CD4-positive, alpha-beta T cell treated with Interleukin-12 subunit alpha and Interleukin-12 subunit beta, for 1 hour (primary cell): ENCODE measurements at places on chromosomes 7 and 10.
A peak's percentile ranks its signal among the peaks of the same experiment; 100 is the strongest.

DNA sequence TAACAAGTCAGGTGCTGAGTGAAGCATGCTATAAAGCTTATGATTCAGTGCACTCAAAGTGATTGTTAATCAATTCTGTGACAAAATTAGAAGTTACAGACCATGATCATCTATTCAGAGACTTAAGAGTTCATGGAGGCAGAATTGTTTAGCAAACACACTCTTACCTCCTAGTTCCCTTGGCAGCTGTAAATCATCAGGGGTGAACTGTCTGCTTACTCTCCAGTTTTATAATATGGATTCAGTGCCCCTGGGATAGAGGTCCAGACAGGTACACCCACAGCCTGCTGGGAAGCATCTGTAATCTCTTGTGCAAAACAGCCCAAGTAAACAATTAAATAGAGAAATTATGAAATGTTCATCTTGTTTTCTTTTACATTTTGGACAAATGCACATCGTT, 835.0 kb upstream of the COBL start:
- DNase-seq: no peak

- DNase-seq: peak; percentile 79
Measured at GRCh38 chr10:100562008-100562672, 26.4 kb downstream of the HIF1AN start.

DNA sequence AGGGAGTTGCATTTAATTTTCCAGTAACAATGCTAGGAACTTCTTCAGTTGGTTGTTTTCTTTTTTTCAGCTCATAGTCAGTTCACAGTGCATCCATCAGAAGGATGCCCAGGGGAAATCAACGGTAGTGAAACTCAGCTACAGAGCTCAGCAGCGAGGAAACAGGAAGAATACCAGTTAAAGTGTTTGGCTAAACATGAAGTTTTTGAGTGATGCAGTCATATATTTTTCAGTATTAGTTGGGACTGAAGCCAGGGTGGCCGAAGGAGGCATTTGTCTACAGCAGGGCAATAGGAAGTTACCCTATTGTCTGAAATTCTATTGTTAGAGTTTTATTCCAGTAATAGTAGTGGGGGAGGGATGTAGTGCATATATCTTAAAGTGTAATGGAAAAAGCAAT, 45.3 kb upstream of the MALRD1 start:
- no peak for DNase-seq

- DNase-seq: no peak
Measured at GRCh38 chr10:79390551-79391229, 43.4 kb downstream of the PPIF start.

GRCh38 chr7:92834507-92835260, 1.7 kb downstream of the CDK6 start:
- peak; percentile 11 for DNase-seq

DNA sequence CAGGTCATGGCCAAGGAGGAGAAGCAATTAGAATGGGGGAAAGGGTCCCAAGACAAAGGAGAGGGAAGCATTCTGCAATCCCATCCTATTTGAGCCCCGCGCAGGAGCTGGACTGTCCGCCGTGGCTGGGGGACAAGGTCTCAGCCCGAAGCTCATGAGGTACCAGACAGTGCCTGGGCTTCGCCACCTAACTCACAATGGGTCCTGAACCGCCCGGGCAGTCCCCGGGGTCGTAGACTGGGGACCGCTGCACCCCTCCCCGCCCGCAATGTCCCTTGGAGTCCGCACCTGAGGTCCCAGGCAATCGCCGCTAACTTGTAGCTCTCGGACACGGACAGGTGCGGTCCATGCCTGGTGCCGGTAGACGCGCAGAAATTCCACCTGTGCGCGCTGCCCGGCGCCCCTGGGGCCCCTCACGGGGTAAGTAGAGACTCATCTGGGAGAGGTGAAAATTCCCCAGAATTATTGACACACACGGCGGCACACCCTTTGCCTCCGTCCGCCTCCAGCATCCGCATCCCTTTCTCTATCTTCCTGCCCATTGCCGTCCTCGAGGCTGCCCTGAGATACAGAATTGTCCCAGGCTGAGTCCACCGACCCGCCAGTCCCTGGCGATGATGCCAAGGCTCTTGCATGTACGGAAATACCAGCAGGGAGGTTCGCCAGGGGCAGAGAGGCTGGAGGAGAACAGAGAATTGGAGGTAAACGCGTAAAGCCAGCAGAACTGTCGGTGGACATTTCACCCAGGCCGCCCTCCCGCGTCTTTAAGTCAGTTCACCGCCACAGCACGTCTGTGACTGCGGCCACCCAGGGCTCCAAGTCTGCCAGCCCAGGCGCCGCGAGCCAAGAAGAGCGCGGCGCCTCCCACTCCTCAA, 1.8 kb downstream of the CHRM2 start:
- DNase-seq: no peak

GRCh38 chr7:88919478-88920131, 124.1 kb upstream of the TEX47 start:
- DNase-seq: no peak

GRCh38 chr10:88372051-88372715, 210.9 kb downstream of the RNLS start:
- no peak for DNase-seq

DNA sequence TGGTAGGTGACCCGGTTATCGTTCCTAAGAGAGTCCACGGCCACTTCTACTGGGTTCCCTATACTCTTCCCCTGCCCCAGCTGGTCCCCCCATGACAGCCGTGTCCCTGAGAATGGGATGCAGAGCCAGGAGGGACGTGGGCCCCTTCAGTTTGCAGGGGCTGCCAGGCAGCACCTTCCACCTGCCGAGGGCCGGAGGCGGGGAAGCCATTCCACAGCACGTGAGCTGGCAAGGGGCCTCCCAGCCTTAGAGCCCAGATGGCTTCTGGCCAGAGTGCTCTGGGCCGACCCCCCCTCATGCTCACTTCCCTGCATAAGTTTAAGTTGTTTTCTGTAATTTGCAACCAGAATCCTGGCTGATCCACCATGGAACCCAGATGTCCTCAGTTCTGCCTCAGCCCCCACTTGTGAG, 39.0 kb downstream of the DIP2C start:
- DNase-seq: no peak

DNA sequence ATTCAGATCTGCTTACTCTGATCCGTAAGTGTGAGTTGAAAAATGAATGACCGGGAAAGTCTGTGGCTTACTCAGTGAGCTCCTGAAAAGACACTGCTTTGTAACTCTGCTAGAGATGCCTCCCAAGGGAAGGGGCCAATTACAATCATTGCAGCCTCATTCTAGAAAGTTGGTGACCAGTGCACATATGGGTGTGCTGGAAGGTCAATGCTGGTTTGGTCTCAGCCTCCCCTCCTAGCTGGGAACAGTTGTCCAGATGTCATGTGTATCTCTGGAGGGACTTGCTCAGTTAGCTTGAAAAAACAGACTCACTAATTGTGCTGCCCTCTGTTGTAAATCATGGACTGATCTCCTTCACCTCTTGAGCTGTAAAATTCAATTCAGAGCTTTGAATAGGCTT, 405.0 kb downstream of the ADRA2A start:
- DNase-seq: no peak

DNA sequence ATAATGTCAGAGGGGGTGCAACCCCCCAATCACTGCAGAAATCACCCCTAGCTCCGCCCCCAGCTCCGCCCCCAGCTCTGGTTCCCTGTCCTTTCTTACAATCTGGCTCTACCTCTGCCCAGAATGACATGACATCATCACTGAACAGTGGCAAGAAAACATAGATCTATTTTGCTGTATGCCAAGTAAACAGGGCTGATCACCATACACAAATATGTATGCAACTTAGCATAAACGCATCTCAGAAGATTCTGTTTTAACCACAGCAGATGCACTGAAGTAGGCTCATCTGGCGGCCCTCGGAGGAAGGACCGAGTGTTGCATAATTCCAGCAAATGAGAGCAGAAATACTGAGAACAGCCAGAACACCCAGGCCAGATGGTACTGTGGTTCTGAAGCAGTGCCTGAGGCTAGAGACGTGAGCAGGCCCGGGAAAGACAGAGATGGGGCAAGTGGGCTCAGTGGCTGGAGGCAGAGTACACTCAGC, 293.3 kb upstream of the KLF14 start:
- peak; percentile 66 for DNase-seq

- no peak for DNase-seq
Measured at GRCh38 chr10:5142199-5142598, 42.8 kb downstream of the AKR1C8 start.

GRCh38 chr7:123204206-123204835, 4.6 kb upstream of the SLC13A1 start:
- DNase-seq: no peak

DNA sequence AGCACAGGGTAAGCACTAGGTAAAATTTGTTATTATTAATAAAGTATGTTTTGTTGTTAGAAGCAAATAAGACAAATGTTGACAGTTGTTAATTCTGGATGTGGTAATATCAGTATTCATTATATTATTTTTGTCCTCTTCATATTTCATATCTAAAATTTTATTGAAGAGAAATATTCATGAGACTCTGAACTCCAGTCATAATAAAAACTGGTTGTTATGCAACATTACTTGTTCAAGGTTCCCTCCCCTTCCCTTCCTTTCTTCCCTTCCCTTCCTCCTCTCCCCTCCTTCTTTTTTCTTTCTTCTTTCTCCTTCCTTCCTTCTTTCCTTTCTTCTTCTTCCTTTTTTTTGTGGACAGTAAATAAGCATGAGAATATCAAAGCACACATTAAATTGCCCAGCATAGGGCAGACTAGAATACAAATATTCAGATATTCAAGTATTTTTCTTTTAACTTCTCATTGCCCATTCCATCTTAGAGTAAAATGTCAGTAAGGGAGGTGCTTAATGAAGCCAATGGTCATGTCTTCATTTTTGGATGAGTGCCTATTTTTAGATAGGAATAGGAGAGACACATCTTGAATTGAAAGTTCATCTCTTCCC, 245.0 kb downstream of the INHBA start:
- no peak for DNase-seq

- no peak for DNase-seq
Measured at GRCh38 chr7:148230296-148230695, 360.3 kb upstream of the C7orf33 start.

GRCh38 chr10:117477961-117478670, 64.4 kb upstream of the EMX2 start:
- DNase-seq: no peak

DNA sequence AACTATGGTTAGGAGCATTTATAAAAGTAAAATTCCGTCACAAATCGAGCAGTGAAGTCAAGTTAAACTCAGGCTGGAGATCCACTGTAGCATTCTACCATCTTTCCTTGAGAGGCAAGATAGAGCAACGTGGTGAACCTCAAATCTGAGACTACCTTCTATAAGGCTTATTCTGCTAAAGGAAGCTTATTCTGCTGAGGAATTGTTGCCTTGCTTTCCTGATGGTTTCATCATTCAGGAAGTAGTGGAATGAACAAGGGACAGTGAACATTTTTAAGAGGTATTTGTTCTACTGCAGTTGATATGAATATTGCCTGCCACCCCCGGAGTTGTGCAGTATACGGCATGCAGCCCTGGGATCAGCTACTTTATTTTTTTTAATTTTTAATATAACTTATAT, 170.8 kb downstream of the VPS50 start:
- no peak for DNase-seq

DNA sequence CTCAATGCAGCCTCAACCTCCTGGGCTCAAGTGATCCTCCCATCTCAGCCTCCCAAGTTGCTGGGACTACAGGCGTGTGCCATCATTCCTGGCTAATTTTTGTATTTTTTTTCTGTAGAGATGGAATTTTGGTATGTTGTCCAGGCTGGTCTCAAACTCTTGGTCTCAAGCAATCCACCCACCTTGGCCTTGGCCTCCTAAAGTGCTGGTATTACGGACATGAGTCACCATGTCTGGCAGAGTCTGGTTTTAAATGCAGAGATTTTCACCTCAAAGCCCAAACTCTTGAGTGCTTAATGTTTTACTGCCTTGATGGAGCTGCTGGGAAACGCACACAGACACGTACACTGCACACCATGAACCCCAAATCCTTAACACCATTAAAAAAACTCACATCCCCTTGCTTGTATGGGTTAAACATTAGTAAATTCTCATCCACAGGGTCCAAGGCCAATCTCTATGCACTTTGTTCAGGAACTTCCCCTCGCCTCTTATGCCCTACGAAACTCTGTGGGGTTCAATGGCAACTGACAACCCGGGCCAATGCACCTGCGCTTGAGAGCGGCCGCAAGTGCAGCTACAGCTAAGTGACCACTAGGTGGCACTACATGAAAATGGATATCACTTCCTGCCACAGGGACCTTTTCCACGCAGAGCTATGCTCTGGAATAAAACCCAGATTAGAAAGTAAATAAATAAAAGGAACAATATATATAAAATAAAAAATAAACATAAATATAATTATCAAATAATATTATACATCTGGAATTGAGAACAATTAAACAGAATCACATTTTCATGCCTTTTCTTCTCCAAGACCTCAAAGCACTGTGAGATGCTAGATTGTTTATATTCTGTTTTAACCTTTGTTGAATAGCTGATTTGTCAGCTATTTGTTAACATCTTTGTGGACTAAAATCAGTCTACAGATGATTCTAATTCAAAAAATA, 66.9 kb upstream of the AFAP1L2 start:
- DNase-seq: peak; percentile 76
